ENCODE measurements at places on chromosomes 5 and 9. TPM values are rescaled to one million over a fixed set of nuclear protein-coding genes. Genes with fewer than 3 reads are reported as not detected.

Gene GDNF
- 0.18 TPM for total RNA-seq

- no peak for DNase-seq
These were observed 10.1 kb upstream of the PLPPR1 start for GRCh38 chr9:101018467-101018866.

GRCh38 chr9:121686930-121687541, 35.6 kb downstream of the DAB2IP start:
- DNase-seq: peak; percentile 76

Gene SOX30
- total RNA-seq: not detected

Gene KIF4B
- total RNA-seq: not detected

GRCh38 chr5:98776066-98776705, 2.7 kb downstream of the RGMB start:
- no peak for DNase-seq

DNA sequence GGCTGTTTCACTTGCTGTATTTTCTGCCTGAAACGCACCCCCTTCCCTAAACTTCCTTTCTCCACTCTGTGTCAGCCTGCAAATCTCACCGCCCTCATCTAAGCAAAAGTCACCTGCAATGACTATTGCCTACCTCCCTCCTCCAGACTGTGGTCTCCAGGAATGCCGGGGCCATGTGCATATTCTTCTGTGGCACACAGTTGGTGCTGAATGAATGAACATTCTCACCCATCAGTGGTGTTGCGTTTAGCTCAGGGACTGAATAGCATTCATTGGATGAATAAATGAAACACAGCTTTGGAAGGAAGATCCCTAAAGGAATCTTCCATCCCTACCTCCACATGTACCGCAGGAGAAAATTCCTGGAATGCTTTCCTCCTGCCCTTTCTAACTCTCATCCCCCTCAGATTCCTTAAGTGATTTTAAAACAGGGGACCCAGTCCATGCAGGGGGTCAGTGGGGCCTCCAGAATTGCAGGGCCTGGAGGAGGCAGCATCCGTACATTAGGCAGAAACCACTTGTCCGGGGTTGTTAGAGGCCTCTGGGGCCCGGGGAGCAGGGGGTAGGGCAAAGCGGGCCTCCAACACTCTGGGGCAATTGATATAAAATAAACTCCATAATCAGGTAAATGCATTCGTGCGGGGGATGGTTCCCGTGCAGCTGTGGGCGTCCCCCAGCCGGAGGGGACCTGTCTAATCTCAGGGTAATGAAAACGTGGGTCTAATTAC, 28.3 kb upstream of the PTGS1 start:
- DNase-seq: no peak

- DNase-seq: no peak
These were observed 173.8 kb upstream of the SLC30A5 start for GRCh38 chr5:68919988-68920490.

GRCh38 chr5:6480133-6481051, 31.7 kb downstream of the UBE2QL1 start:
- DNase-seq: no peak

- DNase-seq: no peak
These were observed 629.3 kb upstream of the ST8SIA4 start for GRCh38 chr5:101532430-101532829.

DNA sequence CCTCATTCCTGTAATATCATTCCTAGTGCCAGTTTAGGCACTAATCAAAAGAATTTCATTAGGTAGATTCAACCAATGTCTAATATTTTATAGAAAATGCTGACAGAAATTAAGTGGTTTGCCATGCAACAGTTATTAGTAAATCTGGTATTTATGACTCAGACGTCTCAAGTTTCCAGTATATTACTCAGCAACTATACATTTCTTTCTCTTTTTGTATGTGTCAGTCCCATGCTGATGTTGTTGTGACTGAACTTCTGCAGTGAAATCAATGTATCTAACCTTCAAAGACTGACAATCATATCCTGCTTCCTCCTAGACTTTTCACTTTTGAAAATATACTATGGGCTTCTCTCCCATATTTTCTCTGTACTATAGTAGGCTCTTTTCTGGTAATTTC, 822.5 kb downstream of the NR2F1-AS1 start:
- no peak for DNase-seq

DNA sequence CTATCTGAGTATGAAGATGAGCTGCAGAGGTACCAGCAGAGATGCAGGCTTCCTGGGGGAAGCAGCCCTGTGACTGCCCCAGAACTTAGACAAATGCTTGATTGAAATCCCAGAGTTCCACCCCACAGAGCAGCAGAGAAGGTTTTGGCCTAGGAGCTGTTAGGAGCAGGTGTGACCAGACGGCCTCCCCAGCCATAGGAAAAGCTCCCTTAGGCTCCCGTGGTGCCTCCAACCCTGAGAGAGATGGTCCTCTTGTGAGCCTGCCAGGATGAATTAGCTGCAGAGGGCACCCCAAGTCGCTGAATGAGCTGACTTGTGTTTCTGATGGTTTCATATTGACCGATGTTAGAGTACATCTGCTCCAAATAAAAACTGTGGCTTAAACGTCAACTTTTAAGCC, 22.1 kb downstream of the NTRK2 start:
- DNase-seq: no peak

DNA sequence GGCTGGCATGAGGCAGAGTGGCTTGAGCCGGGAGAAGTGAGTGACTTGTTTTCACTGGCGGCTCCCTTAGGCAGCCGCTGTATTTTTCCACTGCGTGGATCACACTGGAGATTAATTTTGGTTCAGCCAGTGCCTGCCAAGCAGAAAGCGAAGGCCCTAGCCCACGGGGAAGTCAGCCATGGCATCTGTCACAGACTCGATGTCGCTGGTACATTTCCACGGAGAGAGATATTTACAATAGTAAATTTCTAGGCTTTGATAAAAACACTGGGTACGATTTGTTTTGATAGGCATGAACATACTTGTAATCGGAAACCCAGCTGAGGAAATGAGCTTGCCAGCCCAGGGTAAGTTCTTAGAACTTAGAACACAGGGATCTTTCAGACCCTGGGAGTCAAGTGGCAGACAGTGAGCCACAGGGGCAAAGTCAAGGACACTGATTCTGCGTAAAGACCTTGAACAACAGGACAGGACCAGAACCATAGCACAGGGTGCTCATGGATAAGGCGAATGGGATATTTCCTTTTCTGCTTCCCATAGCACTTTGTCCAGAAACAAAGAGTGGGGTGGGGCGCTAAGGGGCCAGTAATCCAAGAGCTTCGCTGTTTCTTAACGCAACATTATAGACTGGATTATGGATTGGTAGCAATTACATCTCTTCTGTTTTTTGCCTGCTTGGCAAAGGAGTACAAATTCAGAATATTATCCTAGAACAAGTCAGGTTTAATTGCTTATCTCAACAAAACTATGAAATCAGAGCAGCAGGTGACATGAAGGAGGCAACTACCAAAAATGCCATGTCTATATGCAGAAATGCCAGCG, 4.5 kb downstream of the DUSP1 start:
- DNase-seq: peak; percentile 86

GRCh38 chr5:145965804-145966203, 29.4 kb downstream of the SH3RF2 start:
- DNase-seq: no peak

Gene ANKRD20A1
- 0.48 TPM for total RNA-seq

DNA sequence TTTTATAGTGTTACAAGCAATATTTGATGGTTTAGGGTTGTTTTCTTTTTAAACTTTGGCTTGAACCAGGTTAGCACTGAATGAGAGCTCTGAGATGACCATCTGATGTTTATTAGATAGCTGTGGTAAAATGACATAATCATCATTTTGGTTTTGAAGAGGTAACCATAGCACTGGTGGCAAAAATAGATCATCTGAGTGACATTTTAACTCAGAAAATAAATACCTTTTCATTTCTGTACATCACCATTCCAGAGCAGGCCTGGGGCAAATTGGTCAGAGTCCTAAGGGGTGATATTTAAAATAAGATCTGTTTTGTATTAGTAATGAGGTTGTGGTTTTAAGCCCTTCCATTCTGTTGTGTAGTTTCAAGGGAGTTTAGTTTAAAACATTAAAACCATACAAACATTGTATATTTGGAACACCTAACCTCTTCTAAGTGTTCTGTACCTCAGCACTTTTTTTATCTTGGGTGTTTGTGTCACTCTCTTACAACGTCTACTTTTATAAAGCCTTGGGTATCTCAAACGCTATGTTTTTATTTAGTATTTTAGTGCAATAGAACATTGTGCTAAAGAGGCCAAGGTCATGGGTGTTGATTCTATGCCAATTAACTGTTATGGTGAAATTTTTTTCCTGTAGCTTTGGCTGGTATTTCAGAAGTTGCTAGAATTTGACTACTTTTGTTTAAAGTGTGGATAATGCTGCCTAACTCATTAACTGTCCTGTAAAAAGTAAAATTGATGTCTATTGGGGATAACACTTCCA, 166.1 kb downstream of the CD180 start:
- no peak for DNase-seq

GRCh38 chr5:171614511-171614910, 171.1 kb upstream of the SMIM23 start:
- DNase-seq: no peak

DNA sequence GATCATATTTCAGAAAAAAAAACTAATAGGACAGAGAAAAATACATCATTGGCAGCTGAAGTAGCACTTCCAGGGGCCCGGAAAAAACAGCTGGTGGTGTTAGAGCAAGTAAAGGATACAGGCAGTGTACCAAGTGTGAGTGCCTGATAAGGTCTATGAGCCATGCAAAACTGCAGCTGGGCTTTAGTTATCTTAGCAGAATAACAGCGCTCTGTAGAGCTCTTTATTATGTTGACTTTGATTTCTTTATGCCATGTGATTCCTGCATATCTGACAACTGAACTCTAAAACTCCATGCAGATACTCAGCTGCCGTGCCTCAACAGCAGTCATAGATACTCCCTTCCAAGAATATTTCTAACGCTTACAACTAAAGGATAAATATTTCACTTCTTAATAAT, 119.5 kb downstream of the CAAP1 start:
- no peak for DNase-seq

Gene C1QTNF2
- not detected for total RNA-seq

DNA sequence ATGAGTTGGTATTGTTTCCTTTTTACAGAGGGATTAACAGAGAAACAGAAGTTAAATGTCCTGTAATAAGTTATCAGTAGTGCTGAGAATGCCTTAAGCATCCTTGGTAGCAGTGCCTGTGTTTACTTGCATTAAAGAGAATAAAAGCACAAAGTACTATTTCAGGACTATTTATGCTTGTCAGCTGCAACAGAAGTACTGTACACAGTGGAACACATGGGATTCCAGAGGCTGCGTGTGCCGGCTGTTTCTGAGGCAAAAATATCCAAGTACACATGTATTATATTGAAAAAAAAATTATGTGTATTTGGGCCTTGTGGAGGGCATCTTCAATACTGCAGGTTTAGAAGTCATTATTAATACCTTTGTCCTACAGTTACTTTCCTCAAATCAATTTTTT, 58.2 kb upstream of the ACTBL2 start:
- DNase-seq: no peak

Gene PCDHB8
- not detected for total RNA-seq

GRCh38 chr9:104090578-104090977, 3.5 kb upstream of the SMC2 start:
- DNase-seq: no peak

DNA sequence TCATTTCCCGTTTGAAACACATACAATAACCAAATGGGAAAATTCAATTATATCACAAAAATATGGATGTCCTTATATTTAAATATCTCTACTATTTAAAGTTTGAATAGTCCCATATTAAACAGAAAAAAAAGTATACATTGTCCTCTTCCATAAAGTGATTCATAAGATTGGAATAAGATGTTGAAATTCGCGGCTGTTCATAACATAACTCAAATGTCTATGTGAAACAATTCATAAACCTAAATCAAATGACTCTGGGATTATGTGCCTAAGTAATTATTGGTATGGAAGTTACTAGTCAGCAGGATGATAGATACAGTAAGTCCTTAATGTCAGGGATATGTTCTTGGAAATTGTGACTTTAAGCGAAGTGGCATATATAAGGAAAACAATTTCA, 3.9 kb upstream of the EFNA5 start:
- DNase-seq: no peak

DNA sequence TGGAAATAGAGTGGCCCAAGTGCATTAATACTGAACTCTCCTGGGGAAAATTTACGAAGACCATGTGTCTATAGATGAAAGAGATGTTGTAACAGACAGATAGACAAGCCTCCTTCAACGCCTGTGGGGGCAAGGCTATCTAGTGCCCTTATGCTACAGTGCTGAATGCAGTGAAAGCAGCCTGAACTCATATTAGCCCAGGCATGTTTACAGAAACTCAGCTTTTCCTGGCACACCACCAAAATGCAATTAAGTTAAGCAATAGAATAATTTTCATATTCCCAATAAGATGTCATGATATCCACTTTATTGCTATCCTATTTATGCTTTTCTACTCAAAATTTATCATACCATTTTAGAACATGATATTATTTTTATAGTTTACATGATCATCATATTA, 277.0 kb downstream of the DIRAS2 start:
- no peak for DNase-seq

DNA sequence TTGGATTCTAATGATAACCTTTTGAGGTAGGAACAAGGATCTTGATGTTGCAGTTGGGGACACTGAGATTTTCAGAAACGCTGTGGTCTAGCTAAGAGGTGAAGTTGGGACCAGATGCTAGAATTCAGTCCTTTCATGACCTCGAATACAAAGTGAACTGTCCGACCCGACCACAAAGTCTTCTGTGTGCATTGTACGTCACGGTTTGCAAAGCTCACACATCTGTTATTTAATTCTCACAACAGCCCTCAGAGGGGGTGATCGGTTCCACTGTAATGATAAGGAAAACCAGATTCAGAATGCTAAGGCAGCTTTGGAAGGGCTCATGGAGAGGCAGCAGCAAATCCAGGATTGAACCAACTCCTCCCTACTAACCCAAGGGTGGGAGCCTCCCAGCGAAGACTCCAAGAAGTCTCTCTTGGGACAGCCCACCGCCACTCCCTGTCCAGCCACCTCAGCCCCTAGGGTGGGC, 16.6 kb upstream of the KIF12 start:
- DNase-seq: no peak

- DNase-seq: no peak
These were observed 131.7 kb downstream of the WDR41 start for GRCh38 chr5:77360381-77360780.

- no peak for DNase-seq
These were observed 43.2 kb upstream of the IER5L start for GRCh38 chr9:129221233-129221632.

DNA sequence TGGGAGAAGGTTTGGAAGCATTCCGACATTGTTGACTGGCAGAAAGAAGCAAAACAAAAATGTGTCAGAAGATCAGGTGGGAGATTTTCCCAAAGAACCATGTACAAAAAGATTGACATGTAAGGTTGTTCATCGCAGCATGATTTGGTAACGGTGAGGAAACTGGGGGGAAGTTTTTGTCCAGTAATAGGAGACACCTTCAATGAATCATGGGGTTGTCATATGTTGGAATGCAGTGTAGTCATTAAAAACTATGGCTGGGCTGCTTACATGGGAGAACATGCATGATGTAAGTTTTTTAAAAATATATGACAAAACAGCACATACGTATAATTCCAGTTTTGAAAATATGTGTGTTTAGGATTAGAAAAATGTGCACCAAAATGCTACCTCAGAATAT, 50.5 kb downstream of the HSD17B3 start:
- DNase-seq: no peak
